Fibroblast of skin of abdomen (primary cell): ENCODE measurements at places on chromosomes 2 and 18.

DNA sequence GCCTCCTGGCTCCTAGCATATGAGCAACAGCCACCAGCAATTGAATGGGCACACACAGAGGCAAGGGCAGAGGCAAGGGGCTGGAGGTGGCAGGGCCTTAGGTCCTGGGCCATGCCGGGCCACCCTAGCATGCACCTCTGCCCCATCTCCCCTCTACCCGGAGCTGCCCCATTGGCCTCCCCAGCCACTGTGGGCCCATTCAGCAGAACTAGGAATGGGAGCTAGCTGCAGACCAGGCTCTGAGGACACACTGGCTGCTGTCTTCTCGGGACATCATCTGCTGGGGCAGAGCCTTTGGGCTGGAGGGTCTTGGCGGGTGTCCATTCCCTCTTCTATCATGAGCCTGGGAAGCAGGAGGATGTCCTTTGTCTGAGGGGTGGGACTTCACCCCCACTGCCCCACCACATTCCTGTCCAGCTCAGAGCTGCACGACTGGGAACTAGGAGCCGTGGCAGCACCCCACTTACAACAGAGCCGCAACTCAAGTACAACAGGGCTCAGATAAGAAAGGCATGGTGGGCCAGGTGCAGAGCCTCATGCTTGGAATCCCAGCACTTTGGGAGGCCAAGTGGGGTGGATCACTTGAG lies 800 bp downstream of the VIL1 start:
- no peak for DNase-seq

GRCh38 chr2:21740484-21740883 lies 616.7 kb downstream of the TDRD15 start:
- peak; percentile 63 for DNase-seq

DNA sequence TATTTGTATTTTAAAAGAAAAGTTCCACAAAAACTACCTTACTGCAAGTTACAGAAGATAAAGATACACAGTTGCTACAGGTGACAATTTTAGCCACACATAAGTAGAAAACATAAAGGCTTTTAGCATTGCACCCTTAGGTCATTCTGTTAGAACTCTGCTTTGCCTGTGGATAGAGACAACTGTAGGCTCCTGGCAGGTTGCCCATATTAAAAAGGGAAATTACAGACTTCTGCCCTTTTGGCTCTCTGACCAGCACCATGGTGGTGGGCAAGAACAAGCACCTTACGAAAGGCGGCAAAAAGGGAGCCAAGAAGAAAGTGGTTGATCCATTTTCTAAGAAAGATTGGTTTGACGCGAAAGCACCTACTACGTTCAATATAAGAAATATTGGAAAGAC lies 223.3 kb downstream of the MC4R start:
- DNase-seq, result no peak

- no peak for DNase-seq
Observed at GRCh38 chr2:62300925-62301324, 105.0 kb downstream of the B3GNT2 start.

DNA sequence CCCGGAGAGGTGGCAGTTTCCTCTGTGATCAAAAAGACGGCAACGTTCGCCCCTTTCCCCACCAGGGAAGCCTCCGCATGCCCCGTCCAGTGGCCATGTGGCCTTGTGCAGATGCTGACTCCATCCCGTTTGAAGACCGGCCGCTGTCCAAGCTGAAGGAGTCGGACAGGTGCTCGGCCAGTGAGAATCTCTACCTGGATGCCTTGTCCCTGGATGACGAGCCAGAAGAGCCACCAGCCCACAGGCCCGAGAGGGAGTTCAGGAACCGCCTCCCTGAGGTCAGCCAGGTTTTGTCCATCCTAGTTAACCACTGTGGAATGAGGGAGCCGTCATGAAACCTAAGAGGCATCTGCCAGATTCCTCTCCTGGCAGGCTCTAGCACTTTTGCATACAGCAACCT lies 113.6 kb downstream of the MTCL1 start:
- no peak for DNase-seq

DNA sequence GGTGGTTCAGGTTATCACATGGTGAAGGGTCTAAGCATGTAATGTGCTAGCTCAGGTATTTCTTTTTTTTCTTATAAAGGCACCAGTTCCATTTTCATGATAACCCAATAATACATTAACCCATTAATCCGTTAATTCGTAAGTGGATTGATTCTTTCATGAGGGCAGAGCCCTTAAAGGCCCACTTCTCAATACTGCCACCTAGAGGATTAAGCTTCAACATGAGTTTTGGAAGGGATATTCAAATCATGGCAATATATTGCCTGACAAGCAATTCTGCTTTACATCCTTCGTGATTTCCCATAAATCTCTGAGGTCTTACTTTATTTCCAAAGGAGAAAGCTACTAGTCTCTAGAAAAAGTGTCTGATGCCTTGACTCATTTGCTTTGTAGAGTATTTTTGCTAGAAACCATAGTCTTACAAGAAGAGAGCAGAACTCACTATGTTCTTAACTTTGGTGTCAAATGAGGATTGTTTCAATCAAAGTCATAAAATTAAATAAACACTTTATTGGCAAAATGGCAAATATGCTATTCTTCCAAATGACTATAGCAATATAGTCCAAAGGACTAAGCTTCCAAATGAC lies 271.3 kb downstream of the KCNS3 start:
- DNase-seq, result peak; percentile 49

GRCh38 chr2:29187926-29188325 lies 72.7 kb downstream of the CLIP4 start:
- peak; percentile 66 for DNase-seq

GRCh38 chr2:64376926-64377325 lies 77.0 kb upstream of the LGALSL start:
- DNase-seq, result no peak

DNA sequence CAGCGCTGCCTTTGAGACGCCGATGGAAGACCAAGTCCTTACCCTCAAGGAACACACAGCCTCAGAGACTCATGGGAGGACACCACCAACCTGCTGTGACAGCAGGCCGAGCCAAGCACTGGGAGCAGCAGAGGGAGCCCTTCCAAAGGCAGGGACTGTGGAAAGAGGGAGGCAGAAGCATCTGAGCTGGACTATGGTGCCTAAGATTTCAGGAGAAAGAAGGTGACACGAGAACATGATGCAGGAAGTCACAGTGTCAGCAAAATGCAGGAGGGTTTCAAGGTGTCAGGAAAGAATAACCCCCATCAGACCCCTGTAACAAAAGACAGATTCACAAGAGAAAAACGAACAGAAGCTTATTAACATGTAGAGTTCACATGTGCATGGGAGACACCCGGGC lies 24.2 kb upstream of the COX7A2L start:
- DNase-seq, result no peak

DNA sequence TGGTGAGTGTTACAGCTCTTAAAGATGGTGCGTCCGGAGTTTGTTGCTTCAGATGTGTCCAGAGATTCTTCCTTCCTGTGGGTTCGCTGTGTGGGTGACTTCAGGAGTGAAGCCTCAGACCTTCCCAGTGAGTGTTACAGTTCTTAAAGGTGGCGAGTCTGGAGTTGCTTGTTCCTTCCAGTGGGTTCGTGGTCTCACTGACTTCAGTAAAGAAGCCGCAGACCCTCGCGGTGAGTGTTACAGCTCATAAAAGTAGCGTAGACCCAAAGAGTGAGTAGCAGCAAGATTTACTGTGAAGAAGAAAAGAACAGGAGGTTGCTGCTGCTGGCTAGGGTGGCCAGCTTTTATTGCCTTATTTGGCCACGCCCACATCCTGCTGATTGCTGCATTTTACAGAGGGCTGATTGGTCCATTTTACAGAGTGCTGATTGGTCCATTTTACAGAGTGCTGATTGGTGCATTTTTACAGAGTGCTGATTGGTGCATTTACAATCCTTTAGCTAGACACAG lies 34.0 kb upstream of the SPTBN1 start:
- no peak for DNase-seq

GRCh38 chr2:129469389-129469788 lies 510.1 kb upstream of the RAB6C start:
- DNase-seq, result no peak

DNA sequence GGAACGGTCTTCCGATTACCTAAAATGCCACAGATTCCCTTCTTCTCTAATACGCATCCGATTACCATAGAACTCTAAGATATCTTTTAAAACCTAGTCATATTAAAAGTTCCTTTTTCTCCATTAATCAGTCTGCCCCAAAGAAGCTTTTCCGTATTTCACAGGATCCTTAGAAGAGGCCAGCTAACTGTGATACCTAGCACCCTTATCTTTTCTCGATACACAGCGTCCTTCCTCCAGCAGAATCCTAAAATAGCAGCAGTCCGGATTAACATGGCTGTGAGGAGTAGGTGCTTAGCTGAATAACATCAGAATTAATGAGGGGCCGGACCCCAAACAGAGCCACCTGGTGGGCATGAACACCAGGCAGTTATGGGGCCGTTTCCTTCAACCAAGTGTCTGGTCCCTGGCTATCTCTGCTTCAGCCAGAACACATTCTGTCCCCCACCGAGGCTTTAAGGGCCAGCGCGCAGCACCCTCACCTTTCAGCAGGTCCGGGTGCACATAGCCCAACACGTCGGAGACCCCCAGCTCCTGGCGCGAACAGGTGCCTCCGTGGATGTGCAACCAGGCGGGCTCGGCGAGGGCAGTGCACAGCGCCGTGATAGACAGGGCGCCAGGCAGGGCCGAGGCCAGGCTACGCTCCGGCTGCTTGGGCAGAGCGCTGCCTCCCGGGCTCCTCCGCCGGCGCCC lies 995 bp downstream of the TMEM127 start:
- peak; percentile 28 for DNase-seq

- no peak for DNase-seq
Observed at GRCh38 chr2:220785178-220785577, 786.9 kb downstream of the EPHA4 start.

DNA sequence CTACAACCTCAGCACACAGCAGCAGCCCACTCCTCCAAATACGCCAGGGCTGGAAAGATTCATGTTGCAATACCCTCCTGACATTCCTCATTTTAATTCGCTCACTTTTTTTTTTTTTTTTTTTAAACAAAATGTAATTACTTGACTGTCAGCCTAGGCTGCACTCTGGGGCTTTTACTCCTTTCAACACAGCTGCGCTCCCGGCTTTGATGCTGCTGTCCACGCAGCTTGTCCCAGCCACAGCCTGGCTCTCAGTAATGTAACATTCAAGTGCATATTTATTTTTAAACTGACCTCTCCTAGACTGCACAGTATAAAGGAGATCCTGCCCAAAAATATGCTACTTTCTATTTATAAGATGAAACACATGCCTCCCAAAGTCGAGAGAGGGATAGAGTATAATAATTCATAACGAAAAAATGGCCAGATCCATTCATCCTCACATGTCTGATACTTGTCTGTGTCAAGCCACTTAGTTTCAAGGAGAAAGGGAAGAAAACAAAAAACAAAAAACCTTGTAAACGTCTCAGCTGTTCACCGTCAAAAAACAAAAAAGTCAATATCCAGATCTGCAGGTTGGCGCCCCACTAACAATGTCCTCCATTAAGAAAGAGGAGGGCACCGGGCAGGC lies 949 bp downstream of the CDC42EP3 start:
- DNase-seq, result no peak

DNA sequence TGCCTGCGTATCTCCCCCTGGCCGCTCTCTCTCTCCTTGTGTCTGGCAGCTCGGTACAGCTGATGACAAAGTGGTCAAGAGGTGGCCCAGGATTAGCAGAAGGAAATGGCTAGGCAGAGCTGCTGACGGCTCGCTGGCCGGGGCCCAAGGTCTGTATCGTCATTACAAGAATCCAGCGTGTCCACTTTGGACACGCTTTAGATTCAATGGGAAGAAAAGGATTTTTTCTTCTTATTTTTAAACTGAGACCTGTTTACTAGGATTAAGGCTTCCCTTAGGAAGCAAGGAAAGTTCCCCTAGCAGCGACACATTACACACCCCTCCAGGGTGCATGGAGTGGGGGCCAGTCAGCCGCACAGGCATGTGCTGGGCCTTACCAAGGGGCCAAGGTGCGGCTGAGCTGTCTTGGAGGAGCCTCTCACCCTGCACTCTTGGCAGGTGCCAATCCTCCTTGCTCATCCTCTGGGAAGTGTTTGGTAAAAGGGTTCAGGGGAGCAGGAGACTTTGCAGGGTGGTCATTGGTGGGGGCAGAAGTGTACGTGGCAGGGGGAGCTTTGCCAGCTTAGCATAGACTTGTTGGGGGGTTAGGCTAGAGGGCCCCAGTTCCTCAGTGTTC lies 76.8 kb downstream of the POLR1A start:
- no peak for DNase-seq

GRCh38 chr2:28506112-28506910 lies 10.5 kb downstream of the PLB1 start:
- DNase-seq, result no peak

DNA sequence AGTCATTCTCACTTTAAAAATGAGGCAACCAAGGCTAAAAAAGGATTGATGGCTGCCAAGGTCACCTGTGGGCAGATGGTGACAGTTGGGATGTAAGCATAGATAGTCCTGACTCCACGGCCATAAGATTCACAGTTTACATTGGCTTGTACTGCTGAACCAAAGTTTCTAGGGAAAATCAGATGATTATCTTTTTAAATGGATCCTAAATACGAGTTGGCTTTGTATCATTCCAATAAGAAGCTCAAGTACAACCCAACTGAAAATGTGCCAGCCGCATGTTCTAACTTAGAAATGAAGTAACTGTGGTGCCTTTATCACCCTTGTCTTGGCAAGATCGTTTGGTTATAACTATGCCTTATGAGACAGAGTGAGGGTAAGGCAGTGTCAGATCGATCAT lies 27.6 kb downstream of the HK2 start:
- DNase-seq, result no peak

GRCh38 chr2:56130463-56131070 lies 53.2 kb upstream of the CCDC85A start:
- peak; percentile 30 for DNase-seq
